ENCODE measurements at places on chromosomes 4 and X.

DNA sequence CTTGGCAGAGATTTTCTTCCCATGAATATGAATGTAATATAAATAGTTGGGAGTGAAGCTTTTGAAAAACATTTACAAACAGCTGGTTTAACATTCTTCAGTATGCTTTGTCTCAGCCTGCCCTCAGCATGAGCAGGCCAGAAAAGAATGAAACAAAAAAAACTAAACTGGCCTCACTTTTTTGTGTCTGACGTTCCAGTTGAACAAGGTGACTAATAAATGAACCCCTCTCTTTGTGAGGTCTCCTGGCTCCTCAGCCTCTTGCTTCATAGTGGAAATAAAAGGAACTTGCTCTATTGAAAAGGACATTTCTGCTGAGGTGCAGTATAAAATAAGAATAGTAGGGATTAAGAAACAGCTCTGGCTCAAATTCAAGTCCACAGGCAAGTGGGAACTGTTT, 9.4 kb downstream of the CHST7 start:
- DNase-seq: no peak

GRCh38 chrX:23373129-23373804, 38.6 kb downstream of the PTCHD1 start:
- DNase-seq: no peak

DNA sequence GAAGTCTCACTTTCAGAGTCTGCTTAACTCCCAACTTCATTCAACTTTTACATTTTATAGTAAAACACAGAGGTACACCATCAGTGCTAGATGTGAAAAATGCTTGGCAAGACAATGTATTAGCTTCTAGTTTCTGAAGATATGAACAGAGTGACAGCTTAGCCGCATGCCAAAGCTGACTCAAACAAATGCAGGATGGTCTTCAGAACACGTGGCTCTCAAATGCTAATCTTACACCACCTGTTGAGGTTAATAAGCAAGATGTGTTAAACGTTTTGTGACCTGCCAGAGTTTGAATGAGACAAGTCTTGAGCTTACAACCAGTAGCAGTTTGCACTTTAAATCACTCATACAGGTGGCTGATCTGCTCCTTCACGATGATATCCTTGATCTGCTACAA, 18.9 kb upstream of the GPM6B start:
- no peak for DNase-seq

DNA sequence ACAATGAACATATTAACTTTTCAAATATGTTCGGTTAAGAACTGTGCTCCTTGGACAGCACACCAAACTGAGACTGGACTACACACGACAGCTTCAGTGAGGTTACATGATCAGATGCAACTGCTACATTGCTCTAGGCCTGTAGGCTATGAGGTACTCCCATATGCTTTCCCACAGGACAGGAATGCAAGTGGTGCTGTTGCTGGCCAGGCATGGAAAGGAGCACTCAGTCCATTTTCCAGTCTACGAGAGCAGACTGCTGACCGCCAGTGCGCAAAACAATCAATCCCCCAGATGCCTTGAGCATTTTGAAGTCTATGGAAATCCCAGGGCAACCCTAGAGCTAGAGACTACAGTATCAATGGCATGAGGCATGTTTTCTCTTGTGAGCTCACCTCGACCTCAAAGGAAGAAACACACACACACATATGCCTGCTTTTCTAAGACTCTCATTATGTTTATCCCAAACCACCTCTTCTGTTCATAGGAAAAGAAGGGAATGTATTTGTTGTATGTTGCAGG, 70.8 kb upstream of the SPP1 start:
- DNase-seq: no peak

GRCh38 chr4:7020856-7021255, 22.3 kb upstream of the TADA2B start:
- DNase-seq: no peak

DNA sequence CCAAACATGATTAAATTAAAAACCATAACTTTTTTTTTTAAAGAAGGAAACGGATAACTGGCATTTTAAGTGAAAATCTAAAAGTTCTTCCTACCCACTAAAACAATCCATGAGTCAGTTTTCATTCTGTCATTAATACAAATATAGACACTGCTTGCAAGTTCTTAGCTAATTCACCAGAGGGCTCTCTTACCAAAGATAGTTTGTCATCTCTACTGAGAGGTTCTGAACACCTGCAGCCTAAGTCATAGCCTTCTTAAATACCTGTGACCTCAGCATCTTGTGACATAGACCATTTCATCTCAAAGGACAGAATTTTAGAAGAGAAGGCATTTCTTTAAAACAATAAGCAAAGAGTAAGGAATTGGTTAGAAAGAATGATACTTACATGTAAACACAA, 65.3 kb upstream of the FAM120C start:
- peak; percentile 7 for DNase-seq

- DNase-seq: no peak
Observed at GRCh38 chrX:35842674-35843073, 44.5 kb downstream of the MAGEB16 start.

DNA sequence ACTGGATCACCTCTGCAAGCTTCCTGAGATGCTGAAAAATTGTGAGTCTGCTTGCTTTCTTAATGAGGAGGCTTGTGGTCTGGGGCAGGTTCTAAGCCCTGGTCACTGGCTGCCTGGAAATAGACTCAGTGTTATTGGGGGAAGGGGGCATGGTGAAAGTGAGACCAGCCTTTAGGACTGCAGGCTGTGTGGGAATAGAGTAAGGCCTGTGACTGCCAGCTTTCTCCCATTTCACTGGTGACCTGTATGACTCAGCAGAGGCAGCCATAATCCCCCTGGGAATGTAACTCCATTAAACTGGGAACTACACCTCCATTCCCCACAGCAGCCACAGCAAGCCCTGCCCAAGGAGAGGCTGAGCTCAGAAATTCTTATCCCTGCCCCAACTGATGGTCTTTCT, 55.9 kb upstream of the IL15 start:
- no peak for DNase-seq

GRCh38 chrX:110317061-110317819, 645 bp downstream of the AMMECR1 start:
- peak; percentile 11 for DNase-seq

DNA sequence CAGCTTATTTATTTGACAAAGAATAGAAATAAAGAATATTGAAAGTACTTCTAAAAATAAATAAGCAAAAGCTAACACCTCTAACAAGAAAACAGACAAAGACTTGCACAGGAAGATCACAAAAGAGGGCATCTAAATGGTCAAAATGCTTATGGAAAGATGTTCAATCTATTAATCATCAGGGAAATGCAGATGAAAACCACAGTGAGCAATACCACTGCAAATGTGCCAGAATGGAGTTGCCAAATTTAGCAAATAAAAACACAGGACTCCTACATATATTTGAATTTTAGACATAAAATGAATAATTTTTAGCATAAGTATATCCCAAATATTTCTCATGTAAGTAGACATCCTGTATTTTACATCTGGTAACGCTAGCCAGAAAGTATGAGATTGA, 56.1 kb upstream of the HPGD start:
- no peak for DNase-seq

DNA sequence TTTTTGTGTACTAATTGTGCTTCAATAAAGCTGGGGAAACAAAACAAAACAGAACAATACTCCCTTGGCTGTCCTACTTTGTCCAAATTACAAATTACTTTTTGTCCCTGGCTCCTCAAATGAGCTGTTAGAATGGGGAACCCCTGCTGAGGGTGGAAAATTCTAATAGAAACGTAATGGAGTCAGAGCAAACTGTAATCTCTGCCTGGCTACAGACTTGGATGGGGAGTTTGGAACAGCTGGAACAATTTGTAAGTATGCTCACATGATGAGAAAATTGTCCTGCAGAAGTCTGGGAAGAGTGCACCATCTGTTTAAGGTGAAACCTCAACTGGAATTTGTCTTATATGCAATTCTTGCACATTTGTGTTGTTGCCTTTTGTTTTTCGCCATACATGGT, 364.4 kb upstream of the CLNK start:
- DNase-seq: no peak

GRCh38 chrX:39144956-39145355, 343.7 kb downstream of the MID1IP1 start:
- DNase-seq: no peak

GRCh38 chrX:119495734-119496726, 27.8 kb downstream of the SLC25A5 start:
- DNase-seq: no peak
